ENCODE measurements at places on chromosomes 4 and X.

GRCh38 chr4:158965226-158965625 lies 137.7 kb upstream of the RAPGEF2 start:
- H3K27ac ChIP-seq: no peak overlapping the region
- DNase-seq: no peak
- no peaks in the 10 kb centered on the region for H3K4me1 ChIP-seq
- H3K4me3 ChIP-seq: no peak overlapping the region

DNA sequence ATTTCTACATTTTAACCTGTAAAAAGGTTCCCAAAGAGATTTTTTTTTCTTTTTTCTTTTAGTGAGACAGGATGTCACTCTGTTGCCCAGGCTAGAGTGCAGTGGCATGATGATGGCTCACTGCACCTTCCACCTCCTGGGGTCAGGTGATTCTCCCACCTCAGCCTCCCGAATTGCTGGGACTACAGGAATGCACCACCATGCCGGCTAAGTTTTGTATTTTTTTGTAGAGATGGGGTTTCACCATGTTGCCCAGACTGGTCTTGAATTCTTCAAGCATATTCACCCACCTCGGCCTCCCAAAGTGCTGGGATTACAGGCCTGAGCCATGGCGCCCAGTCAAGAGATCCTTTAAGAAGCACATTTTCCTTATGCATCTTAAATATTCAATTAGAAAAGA lies 12.6 kb downstream of the RHOH start:
- peak; percentile 36 for DNase-seq
- H3K4me1 ChIP-seq: peaks cover 77% of the 10 kb centered on the region
- H3K27me3 ChIP-seq: no peaks in the 10 kb centered on the region
- peak overlapping the region; percentile 98 for H3K27ac ChIP-seq

DNA sequence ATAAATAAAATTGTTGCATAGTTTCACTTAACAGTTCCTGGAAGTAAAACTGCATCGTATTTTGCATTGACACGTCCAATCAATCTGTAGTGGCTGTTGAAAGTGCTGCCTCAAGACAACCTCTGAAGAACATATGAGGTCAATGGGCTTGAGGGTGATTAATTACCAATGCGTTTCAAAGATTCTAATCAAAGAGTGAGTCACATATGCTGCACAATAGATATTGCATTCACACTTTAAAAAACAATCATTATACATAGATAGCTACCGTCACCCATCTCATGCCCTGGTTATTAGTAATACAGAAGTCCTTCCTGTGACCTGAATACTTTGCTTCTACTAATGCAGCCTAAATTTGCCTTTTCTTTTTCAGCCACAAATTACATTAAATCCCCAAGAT lies 743.3 kb upstream of the SLIT2 start:
- no peak for DNase-seq
- H3K4me1 ChIP-seq: no peaks in the 10 kb centered on the region
- H3K27ac ChIP-seq: no peak overlapping the region
- no peak overlapping the region for H3K4me3 ChIP-seq
- H3K36me3 ChIP-seq: no peaks in the 10 kb centered on the region

DNA sequence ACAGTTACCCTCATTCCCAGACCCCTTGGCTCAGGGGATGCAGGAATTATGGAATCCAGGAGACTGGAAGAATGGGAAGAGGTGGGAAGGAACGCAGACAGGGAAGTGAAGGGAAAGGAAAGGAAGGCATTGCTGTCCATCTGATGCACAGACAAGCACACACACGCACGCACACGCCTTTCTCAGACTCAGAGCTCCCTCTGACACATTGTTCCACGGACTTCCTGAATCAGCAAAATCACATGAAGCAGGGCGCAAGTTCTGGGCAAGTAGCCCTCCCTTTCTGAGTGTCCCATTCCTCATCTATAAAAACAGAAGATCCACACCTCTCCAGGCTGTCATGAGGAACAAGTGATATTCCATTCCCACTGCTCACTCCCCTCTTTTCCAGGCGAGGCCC lies 13.2 kb downstream of the IQSEC2 start:
- no peak for DNase-seq
- H3K27ac ChIP-seq: no peak overlapping the region
- no peaks in the 10 kb centered on the region for H3K36me3 ChIP-seq
- no peaks in the 10 kb centered on the region for H3K27me3 ChIP-seq

Measured in activated naive CD4-positive, alpha-beta T cell treated with anti-CD3 and anti-CD28 coated beads for 36 hours (primary cell).